Fibroblast of the conjunctiva (primary cell): ENCODE measurements at places on chromosomes 3 and 15.

GRCh38 chr3:143158014-143158988 lies 38.7 kb downstream of the CHST2 start:
- no peak for DNase-seq

DNA sequence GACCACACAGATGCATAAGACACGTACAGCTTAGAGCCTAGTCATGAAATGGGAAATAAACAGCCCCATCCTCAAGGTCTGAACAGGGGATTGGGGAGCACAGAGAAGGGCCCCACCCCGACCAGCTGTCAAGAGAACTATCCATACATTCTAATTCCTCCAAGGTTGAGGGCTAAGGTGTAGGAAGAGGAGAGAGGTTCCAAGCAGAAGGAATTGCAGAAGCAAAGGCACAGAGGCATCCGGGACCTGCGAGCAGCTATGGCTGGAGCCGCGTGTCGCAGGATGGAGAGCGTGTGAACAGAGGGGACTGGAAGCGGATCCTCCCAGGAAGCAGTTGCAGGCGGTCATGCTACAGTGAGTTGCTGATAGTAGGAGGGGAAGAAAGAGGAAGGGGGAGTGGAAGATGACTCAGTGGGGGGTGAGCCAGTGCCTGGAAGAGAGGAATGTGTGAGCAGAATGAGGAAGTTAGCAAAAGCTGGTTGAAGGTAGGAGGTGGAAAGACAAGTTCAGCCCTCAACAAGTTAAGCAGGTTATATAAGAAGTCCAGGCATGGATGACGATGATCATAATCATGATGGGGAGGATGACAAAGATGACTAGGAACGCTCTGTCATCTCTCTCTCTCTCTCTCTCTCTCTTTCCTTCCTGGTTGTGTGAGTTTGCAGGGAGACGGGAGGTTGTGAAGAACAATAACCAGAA lies 89.7 kb downstream of the LIPC start:
- no peak for DNase-seq

- DNase-seq, result no peak
Observed at GRCh38 chr15:61527836-61528580, 298.9 kb upstream of the RORA start.

DNA sequence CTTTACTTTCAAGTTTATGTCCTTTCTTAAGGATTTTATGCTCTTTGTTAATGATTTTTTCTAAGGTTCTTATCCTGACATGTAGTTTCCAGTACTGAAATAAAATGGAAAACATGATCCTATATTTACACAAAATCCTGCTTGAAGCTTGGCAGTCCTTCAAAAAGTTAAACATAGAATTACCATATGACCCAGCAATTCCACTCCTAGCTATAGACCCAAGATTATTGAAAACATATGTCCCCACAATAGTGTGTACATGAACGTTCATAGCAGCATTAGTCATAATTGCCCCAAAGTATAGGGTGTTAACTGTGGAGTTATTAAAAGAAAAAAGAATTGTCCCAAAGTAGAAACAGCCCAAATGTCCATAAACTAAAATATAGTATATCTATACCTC lies 33.2 kb downstream of the ITGB5 start:
- peak; percentile 74 for DNase-seq

- no peak for DNase-seq
Observed at GRCh38 chr3:17261627-17262369, 377.0 kb downstream of the PLCL2 start.

- peak; percentile 90 for DNase-seq
Observed at GRCh38 chr3:45551214-45552010, 43.1 kb upstream of the LIMD1 start.

- no peak for DNase-seq
Observed at GRCh38 chr3:1171320-1171719, 78.5 kb downstream of the CNTN6 start.

DNA sequence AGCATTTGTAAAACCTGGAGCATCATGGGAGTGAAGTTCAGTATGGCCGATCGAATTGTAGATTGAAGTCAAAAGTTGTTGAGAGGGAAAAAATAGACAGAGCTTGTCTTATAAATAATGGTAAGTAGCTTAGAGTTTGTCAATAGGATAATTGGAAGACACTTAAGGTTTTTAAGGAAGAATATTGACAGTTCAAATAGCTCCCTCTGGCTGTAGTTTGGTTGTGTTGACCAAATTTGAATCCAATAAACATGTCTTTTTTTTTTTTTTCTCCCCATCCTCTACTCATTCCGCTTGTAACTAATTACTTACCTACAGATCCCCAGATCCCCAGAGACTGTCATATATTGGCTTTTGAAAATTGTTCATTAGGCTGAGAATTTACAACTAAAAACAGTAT lies 677.0 kb downstream of the AGBL1 start:
- DNase-seq, result no peak

DNA sequence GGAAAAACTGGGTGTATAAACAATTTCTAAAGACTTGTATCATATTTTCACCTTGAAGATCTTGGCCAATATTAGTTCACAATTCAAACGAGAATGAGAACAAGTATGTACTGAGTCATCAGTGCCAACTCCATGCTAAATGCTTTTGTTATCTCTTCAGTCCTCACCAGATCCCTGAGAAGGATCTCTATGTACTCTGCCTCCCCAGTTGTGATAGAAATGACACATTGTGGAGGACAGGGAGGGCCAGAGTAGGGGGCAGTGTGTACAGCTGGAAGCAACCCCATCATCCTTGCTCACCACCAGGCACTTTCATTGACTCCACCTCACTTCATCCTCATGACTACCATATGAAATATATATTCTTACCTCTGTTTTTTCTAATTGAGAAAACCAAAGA lies 353.7 kb upstream of the SOX2 start:
- DNase-seq, result no peak

- no peak for DNase-seq
Observed at GRCh38 chr3:101942356-101942755, 93.0 kb downstream of the NFKBIZ start.

DNA sequence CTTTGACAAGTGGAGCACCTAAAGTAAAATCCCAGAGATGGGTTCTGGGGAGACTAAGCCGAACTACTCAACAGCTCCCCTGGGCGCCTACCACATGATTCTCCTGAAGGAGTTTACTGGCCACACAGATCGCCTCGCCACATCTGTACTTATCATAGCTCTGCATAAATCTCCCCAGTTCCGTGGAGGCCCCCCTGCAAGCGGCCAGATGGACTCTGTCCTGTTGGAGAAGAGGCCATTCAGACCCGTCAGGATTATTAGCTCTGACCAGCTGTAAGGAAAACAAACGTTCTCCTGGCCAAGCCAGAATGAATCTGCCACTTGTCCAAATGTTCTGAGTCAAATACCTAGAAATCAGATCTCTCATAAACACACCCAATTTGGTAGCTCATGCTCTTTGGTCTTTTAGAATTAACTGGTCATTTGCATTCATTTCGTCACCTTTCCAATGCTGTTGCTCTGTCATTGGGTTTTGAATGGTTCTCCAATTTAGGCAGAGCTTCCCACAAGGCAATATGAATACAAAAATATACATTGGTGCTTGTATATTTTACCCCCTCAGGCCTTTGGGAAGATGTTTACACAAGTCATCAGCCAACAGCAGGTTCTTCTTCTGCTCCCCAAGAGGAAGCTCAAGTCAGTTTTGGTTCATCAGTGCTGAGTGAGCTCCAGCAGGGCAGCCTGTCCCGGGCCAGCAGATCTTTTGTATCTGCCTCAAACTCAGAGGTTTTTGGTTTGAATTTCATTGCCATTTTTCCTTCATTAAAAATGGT lies 124.5 kb downstream of the THSD4 start:
- no peak for DNase-seq

DNA sequence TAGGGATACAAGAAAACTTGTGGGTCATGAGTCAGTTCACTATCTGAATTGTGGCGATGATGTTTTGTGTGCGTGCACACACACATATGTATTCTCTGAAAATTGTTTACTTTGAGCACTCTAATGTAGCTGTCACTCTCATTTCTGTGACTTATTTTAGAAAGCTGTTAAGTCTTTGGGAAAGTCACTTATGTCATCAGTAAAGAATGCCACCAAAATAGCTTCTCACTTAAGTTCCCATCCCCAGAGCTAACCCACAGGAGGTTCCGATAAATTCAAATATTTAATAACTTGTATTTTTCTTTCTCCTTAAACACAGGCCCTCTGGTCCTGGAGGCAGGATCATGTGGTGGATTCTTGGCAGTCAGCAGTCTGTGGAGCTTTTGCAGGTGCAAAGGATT lies 138.3 kb downstream of the LRIG1 start:
- peak; percentile 20 for DNase-seq

DNA sequence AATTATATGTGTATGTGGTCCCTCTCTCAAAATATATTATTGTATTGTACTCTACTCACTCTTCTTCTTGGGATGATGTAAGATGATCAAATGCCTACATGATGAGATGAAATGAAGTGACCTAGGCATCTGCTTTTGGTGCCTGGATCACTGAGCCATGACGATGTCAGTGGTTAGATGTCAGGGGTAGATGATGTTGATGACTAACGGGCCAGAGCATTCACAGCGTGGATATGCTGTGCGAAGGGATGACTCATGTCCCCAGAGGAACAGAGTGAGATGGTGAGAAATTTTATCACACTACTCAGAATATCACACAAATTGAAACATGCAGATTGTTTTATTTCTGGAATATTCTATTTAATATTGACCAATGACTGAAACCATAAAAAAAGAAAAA lies 233.9 kb upstream of the CADM2 start:
- DNase-seq, result peak; percentile 68

GRCh38 chr3:155034786-155035185 lies 45.3 kb upstream of the MME start:
- no peak for DNase-seq

DNA sequence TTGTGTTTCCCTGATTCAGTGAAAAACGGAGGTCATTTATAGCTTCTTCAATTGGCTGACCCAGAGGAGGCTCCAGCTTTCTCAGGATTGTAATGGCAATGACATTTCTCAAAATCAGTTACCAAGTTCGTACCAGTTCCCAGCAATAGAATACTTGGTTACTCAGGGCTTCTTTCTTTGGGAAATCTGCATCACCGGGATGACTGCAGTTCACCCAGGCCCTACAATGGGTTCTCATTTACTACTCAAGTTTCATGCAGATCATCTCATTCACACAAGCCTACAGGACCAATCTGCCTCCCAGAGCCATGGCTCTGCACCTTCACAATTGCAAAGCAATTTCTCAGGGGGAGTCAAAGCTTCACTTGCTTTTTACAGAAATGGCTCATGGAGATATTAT lies 109.6 kb downstream of the FHIT start:
- DNase-seq, result no peak

- DNase-seq, result no peak
Observed at GRCh38 chr3:54641226-54642014, 286.4 kb downstream of the LRTM1 start.

GRCh38 chr3:147493666-147494065 lies 84.5 kb downstream of the ZIC1 start:
- no peak for DNase-seq

DNA sequence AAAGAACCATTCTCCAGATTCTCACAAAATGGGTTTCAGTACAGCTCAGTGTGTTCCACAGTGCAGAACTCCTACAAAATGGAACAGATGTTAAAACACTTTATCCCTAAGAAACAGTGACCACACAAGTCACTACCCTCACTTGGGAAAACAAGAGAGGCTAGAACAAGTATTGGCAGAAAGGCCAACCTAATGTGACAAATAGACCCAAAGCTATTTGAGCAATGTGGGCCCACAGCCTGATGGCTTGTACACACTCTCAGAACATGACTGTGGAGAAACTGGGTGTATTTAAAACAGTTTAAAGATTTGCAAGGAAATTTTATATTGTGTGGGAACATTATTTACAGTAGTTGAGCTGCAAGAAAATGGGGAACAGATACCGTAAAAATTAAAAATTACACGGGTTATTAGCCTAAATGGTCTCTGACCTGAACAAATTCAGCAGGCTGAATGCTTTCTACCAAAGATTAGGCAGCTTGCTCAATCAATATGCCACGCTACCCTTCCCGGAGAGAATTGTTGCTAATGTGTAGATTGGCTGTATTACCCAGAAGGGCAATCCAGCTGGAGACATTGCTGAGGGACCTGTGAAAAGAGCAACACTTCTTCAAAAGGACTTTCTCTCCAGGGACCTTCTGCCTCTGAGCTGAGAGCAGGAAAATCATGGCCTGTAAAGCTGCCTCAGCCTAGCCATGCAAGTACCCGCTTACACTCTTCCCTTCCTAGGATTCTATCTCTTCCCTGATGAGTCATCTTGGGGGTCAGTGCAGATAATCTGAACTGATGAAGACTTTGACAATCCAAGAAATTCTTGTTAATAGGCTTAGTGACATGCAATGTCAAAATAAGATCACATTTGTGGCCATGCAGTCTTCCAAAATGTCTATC lies 97.1 kb downstream of the STRIT1 start:
- DNase-seq, result no peak

- no peak for DNase-seq
Observed at GRCh38 chr15:83410532-83410931, 36.6 kb upstream of the SH3GL3 start.

- DNase-seq, result no peak
Observed at GRCh38 chr3:57999417-58000115, 8.7 kb upstream of the FLNB start.

GRCh38 chr3:160686955-160687535 lies 10.1 kb downstream of the ARL14 start:
- DNase-seq, result peak; percentile 5

DNA sequence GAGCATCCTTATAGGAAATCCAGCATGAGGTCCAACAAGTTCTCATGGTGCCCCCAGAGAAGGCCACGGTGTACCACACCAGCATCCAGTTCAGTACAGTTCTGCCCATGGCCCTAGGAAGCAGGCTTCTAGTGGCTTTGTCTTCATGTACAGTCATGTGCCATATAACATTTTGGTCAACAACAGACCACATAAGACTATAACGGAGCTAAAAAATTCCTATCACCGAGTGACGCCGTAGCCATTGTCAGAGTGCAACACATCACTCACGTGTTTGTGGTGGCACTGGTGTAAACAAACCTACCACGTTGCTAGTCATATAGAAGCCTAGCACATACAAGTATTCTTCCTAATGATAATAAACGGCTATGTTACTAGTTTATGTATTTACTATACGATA lies 209.0 kb downstream of the ARRDC4 start:
- DNase-seq, result no peak

DNA sequence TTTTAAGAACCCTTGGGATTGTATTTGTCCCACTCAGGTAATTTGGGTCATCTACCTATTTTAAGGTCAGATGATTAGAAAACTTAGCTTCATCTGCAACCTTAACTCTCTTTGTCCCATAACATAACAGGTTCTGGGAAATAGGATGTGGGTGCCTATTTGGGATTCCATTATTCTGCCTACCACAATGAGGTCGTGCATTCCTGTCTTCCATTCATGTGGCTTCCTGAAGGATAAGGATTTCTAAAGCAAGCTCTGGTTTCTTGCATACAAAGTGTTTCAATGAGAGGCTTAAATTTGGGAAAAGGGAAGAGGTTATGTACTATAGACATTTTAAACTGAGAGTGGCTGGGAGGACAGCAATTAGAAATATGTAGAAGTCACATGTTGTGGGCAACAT lies 190.3 kb downstream of the MCTP2 start:
- no peak for DNase-seq

- no peak for DNase-seq
Observed at GRCh38 chr3:71254281-71255057, 329.1 kb downstream of the FOXP1 start.

GRCh38 chr15:48408327-48408726 lies 77.1 kb downstream of the DUT start:
- no peak for DNase-seq

GRCh38 chr15:61030451-61030850 lies 198.7 kb downstream of the RORA start:
- no peak for DNase-seq

GRCh38 chr3:127848131-127849129 lies 26.1 kb upstream of the MGLL start:
- DNase-seq, result no peak

- no peak for DNase-seq
Observed at GRCh38 chr3:27501759-27502158, 17.6 kb upstream of the SLC4A7 start.
